ENCODE measurements at places on chromosomes 3 and 15.

- no peak for DNase-seq
Measured at GRCh38 chr3:130846181-130846580, 47.7 kb upstream of the ATP2C1 start.

DNA sequence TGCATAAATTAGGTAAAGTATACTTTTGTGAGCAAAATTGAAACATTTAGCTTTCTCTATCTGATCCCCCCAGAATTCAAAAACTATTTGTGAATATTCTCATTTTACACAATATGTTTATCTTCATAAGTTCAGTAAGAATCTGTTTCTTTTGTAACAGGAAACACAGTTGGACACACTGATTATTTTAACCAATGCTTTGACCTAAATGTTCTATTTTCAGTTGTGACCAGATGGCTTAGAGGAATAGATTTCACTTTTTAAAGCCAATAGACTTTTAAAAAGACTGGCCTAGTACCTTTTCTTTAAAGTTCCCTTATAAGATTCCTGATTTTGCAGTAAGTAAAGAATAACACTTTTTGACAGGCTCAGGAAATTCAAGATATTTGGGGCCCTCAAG, 74.0 kb upstream of the STRIT1 start:
- DNase-seq = no peak

- DNase-seq = no peak
Measured at GRCh38 chr3:40780925-40781406, 256.2 kb downstream of the ZNF621 start.

DNA sequence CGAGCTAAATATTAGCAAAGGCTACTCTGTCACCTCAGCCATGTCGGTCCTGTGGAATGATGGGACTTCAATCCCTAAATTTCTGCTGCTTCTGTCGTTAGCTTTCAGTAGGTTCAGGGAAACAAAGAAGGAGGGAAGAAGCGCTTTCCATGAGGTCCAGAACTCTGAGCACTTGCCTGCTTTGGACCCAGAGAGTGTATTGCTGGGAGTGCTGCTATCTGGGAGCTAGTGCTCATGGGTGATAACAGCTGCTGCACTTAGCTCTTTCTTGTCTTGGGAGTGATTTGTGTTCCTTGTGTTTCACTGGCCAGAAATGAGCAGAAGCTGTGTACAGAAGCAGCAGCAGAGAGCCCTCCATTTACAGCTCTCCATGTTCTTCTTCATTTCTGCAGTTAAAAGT, 369.8 kb downstream of the DIPK2A start:
- DNase-seq = no peak

- peak; percentile 80 for DNase-seq
Measured at GRCh38 chr15:59917504-59918157, 86.5 kb upstream of the FOXB1 start.

GRCh38 chr3:122030381-122031122, 8.5 kb upstream of the ILDR1 start:
- DNase-seq = peak; percentile 13

GRCh38 chr3:163518065-163518464, 1560.2 kb downstream of the SI start:
- no peak for DNase-seq

- DNase-seq = no peak
Measured at GRCh38 chr15:35834866-35835265, 288.9 kb upstream of the DPH6 start.

DNA sequence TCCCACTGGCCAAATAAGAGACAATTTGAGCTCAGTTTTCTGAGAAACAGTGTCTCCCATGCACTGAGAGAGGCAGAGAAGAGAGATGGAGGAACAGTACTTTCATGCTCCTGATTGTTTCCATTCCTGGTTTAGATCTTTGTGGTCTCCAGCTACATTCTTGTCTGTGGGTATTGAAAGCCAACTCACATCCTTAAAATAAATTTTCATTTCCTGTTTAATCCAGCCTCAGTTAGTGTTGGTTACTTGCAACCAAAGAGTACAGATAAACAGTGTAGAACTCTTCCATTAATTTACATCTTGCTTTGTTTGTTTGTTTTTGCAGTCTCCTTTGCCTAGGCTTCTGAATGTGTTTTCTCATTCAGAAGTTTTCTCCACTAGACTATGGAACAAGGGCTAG, 123.7 kb upstream of the CLSTN2 start:
- DNase-seq = no peak

DNA sequence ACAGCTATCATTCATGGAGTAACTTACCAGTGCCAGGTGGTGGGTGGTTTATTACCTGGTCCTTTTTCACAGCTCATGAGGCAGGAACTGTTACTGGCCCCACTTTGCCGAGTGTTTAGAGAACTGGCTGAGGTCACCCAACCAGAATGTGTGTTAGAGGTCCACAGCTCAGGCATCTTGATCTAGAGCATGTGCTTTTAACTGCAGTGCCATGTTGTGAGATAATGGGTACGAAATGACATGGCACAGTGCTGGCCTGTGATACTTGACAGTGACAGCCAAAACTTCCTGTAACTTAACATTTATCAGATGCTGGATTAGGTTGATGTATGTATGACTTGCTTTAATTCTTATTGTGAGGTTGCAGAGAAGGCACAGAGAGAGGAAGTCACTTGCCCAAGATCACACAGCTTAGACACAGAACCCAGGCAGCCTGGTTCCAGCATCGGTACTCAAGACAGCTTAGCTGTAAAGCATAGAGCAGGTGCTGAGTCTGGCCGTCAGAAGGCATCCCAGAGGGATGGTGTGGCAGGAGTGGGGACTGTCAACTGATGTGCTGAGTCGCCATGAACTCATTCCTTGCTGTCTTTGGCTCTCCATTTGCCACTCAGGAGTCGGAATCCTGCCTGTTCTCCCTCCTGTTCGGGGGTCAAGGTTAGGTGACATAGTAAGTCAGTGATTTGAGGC, 9.6 kb downstream of the MCM2 start:
- DNase-seq = no peak

- DNase-seq = no peak
Measured at GRCh38 chr15:56759450-56759845, 26.1 kb upstream of the ZNF280D start.

DNA sequence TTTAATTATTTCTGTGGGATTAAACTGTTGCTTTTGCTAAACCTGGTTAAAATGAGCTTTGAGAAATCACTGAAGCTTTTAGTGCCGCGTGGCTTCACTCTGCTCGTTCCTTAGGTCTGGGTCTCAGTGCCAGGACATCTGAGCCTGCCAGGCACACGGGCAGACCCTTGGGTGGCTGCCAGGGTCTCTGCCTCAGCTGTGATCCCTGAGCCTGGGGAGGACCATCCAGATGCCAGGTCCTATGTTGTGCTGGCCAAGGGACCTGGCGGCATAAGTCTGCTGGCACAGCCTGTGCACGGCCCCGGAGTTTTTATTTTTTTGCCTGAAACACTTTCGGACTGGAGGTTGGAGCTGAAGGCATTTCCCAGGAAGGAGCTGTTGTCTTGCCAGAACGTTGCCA, 328.1 kb downstream of the LRTM1 start:
- no peak for DNase-seq

DNA sequence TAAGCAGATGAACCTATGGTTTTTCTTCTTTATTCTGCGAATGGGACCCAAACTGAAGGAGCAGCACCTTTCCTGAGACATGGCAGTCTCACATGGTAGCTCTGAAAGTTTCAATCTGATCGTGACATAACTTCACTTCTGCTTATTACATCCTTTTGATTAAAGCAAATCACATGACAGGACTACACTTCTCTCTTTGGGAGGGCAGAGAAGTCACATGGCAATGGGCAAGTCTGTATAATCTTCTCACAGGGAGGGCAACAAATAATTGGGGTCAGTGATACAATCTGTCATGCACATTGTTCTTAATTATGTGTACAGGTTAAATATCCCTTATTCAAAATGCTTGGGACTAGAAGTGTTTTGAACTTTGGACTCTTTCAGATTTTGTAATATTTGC, 21.6 kb downstream of the NCBP2 start:
- DNase-seq = no peak

GRCh38 chr3:29453284-29454001, 172.6 kb downstream of the RBMS3 start:
- DNase-seq = no peak

- no peak for DNase-seq
Measured at GRCh38 chr3:46127503-46127902, 80.6 kb downstream of the CCR1 start.

- peak; percentile 62 for DNase-seq
Measured at GRCh38 chr15:31399544-31400171, 73.0 kb downstream of the KLF13 start.

DNA sequence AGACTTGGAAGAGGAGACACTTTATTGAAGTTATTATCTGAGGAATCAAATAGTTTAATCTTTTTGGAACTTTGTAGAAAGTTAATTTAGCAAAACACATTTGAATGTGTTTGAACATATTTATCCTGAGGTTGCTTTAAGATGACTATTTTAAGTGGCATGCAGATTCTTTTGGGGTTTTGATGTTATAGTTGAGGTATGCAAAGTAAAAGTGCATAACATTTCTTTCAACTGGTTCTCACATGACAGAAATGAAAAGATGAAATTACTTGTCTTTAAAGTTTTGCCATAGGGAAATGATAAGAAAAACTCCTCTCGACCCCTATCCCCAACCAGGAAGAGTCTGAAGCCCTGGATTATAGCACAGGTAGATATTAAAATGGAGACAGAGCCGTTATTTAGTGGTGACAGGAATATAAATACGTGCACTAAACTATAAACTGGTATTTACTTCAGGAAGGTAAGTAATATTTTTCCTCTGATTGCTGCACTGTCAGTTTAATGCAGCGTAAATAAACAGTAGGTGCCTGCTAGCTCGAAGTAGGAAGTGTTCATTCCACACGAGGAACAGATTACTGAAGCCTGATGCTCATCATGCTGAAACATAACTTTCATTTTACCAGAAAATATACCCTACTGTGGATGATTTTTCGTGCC, 15.1 kb upstream of the SATB1 start:
- no peak for DNase-seq

GRCh38 chr15:90607361-90607760, 77.6 kb downstream of the CRTC3 start:
- no peak for DNase-seq

- DNase-seq = no peak
Measured at GRCh38 chr3:191593486-191593885, 132.5 kb downstream of the PYDC2 start.

DNA sequence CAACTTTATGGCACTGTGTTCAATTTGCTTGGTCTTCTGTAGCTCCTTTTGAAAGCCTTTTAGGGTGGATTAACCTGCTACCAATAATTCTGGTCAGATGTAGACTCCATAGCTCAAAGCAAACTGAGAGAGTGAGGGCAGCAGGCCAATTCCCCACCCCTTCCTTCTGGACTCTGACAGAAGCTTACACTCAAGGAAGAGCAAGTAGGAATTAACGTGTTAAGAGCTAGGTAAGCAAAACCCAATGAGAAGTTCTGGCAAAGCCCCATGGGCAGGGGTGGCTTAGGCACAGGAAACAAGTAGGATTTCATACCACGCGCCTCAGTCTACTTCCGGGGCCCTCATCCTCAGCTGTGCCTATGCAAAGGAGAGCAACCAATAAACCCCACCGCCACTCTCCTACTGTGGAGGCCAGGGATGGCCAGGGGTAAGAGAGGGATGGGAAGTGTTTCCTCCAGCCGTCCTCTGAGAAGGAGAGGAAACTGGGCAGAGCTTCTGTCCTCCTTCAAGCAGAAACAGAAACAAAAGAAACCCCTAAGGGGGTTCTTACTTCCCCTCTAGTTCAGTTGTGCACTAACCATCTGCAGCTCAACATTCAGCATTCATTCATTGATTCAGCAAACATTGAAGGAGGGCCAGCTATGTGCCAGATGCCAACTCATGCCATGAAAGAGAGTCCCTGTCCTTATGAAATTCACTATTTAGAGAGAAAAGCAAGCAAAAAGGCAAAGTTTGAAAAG, 12.6 kb downstream of the CCR5 start:
- DNase-seq = no peak

- DNase-seq = no peak
Measured at GRCh38 chr15:46710401-46710960, 1006.8 kb upstream of the SEMA6D start.
